ENCODE measurements at places on chromosomes 7 and 10.

- DNase-seq: no peak
Measured at GRCh38 chr7:28408105-28408959, 4.0 kb upstream of the CREB5 start.

DNA sequence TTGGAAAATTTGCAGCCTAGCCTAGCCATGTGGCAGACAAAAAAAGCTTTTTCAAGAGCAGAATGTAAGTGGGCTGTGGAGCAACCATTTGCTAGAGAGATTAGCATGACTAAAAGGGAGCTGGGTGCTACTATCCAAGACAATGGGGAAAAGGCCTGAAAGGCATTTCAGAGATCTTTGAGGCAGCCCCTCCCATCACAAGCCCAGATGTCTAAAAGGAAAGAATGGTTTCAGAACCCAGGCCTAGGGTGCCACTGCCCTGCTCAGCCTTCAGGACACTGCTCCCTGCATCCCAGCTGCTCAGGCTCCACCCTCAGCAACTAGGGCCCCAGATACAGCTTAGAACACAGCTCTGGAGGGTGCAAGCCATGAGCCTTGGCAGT lies 24.7 kb downstream of the PNLIPRP3 start:
- DNase-seq: no peak

DNA sequence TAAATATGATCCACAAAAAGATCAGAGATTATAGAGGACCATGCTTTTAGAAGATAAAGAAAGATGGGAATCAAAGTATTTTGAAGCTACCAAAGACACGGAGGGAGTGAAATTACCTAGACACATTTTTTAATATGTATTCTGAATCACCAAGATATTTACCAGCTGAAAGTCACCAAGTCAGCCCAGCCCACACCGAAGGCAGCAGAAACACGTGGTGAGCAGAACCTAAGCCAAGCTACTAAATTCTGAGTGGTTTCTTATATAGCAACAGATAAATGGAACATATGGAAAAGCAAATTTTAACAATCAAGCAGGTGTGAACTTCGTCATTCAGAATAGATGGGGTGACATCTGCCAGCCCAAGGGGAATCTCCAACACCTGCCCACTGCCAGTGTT lies 134.7 kb upstream of the AKR1E2 start:
- no peak for DNase-seq

DNA sequence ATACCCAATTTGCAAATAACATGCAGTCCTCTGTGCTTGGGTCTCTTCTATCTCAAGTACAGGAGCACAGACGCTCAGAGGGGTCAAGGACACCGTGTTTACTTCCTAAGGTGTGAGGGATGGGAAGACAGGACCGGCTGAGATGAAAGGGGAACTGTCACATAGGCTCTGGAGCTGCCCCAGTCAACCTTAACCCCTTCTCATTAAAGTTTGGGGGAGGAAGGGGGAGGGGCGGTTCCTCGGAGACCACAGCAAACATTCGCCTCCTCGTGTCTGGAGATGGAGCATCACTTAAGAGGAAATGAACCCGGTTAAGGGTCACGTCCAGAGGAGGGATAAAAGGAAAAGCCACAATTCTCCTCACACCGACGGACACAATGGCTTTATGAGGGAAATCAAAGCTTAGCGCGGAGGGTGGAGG lies 1.1 kb downstream of the SH3PXD2A start:
- no peak for DNase-seq

DNA sequence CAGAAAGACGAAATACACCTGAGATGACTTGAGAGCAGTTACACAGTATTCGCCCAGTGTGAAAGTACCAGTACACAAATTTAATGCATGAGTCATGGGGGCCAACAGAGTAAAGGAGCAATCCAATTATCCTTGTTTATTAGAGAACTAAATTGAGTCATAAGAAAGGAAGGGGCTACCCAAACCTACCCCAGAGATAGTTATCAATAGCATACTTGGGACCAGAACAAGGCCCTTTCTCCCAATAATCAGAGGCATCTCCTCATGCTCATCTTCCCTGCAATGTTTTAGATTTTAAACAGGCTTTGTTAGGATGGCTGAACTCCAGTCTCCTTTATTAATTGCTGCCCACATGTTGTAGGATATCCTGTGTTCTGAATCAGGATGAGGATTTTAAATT lies 239.7 kb upstream of the LRGUK start:
- DNase-seq: no peak

DNA sequence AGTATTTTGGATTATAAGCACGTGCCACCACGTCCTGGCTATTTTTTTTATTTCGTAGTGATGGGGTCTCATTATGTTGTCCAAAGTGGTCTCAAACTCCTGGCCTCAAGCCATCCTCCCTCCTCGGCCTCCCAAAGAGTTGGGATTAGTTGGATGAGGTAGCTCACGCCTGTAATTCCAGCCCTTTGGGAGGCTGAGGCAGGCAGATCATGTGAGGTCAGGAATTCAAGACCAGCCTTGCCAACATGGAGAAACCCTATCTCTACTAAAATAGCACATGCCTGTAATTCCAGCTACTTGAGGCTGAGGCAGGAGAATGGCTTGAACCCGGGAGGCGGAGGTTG lies 21.8 kb upstream of the YWHAG start:
- no peak for DNase-seq

- DNase-seq: no peak
Measured at GRCh38 chr7:92783260-92784201, 52.8 kb downstream of the CDK6 start.

DNA sequence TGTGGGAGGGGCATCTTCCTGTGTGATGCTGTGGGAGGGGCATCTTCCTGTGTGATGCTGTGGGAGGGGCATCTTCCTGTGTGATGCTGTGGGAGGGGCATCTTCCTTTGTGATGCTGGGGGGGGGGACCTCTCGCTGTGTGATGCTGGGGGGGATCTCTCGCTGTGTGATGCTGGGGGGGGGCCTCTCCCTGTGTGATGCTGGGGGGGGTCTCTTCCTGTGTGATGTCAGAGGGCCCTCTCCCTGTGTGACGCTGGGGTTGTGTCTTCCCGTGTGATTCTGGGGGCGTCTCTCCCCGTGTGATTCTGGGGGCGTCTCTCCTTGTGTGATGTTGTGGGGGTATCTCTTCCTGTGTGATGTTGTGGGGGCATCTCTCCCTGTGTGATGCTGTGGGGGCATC lies 27.9 kb upstream of the DPYSL4 start:
- DNase-seq: peak; percentile 82

DNA sequence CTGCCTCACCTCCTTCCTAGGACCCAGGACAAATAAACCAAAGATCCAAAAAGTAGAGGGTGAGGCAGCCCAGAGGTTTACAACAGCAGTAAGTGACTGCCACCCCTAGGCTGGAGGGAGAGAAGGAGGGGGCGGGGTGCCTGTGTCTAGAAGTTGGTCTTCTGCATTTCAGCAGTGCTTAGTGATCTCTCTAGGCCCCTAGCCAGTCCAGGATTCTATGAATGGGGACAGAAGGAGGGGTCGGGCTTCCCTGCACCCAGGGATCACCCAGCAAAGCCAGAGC lies 62.8 kb upstream of the KDM7A start:
- no peak for DNase-seq

- no peak for DNase-seq
Measured at GRCh38 chr7:29270594-29271318, 76.2 kb downstream of the CHN2 start.

- no peak for DNase-seq
Measured at GRCh38 chr7:12269100-12269895, 58.2 kb downstream of the TMEM106B start.

GRCh38 chr10:51001587-51001986 lies 72.7 kb upstream of the PRKG1 start:
- DNase-seq: no peak

GRCh38 chr7:50629238-50629901 lies 64.2 kb upstream of the DDC start:
- no peak for DNase-seq

- no peak for DNase-seq
Measured at GRCh38 chr7:121286742-121287734, 41.8 kb upstream of the WNT16 start.

- DNase-seq: peak; percentile 69
Measured at GRCh38 chr10:3554121-3554522, 230.9 kb downstream of the KLF6 start.

GRCh38 chr10:3477683-3478082 lies 305.1 kb upstream of the PITRM1 start:
- no peak for DNase-seq

DNA sequence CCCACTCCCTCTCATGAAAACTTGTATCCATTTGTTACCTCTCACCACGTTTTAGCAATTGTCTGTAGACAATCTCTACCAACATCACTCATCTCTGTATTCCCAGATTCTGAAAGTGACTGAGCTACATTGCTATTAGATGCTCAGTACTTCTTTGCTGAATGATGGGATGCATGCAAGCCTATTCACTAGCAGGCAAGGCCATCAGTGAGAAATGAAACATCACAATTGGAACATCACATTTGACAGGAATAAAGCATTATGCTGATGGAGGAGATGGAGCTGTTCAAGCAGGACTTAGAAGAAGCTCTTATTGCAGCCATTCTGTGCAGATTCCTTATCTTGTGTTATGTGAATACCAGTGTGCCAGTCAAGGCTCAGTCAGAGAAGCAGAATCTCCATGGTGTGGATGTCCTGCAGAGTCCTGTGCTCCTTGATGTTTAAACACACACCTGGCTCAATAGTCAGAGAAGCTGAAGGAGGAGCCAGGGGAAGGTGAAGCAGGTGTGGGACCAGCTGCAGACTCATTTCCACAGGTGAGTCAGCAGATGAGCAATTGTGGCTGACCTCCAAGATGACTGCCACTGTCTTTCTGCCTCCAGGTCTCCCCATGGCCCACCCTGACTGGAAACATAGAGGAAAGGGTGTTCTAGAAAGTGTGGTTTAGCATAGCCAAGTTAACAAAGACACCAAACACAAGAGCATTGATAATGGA lies 965.5 kb downstream of the GRID1 start:
- no peak for DNase-seq

DNA sequence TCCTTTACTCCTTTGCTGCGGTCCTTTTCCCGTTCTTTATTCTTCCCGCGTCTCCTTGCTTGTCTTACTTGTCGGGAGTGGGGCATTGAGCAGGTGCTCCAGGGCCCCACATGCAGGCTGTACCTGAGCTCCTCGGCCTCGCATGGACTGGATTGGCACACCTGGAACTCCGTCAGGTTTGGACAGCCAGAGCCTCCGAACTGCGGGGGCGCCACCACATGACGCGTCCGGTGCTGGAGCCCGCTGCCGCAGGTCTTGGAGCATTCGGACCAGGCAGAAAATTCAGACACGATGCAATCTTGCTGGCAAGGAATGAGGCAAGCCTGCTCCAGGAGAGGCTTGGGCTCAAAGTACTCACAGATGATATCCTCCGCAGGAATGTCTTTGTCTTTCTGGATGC lies 195.7 kb downstream of the THSD7A start:
- no peak for DNase-seq

DNA sequence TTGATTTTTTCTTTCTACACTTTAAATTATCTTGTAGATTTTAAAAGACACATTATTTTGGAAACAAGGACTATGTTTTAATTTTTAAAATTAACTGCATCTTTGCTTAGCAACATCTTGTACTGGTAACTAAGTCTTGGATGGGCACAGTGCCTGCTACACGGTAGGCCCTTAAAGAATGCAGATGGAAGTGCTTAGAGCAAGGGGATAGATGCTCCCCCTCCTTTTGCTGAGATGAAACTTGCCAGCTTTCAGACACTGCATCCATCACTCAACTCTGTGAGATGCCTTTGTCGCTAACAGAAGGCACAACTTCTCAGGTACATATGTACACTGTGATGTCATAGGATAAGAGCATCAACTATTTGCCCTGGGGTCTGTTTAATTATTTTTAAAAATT lies 103.9 kb downstream of the LRRC18 start:
- DNase-seq: no peak

DNA sequence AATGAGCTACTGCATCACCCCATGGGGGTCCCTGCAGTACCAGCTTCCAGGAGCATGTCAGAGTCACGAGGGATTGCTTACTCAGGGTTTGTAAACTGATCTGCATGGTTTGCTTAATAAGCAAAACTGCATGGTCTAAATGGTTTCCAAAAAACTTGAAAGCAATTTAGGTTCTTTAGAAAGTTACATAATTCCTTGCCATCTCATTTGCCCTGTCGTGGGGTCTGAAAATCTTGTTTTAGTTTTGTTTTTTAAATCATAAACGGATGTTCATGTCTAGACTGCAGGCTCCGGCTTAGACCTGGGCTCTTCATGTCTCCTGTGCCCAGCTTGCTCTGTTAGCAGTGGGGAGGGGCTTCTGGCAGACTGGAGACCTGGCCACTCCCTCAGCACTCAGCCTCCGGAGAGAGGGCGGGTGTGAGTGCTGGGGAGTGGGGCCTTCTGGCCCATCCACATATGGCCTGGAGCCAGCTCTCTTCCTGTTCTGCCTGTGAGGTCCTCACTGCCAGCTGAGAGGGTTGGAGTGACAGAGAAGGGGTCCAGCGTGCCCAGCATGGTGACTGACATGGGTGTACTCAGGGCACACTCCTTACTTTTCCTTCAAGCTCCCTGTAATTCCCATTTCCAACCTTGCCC lies 17.5 kb downstream of the PRF1 start:
- no peak for DNase-seq

DNA sequence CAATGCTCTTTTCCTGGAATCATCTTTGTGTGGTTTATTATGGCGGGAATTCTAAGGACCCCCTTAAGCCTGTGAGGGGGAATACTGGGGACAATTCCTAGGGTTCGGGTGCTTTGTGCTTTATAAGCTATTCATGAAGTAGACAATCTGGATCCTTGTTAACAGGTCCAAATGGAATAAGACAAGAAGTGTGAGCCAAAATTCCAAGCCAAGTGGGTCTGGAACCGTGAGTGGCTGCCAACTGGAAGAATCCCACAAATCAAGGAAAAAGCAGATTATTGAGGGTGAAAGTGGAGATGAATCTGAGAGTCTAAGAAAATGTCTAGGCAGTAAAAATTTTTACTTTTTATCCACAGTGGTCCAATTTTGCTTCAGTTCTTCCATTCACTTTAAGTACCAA lies 136.8 kb downstream of the MDFIC start:
- no peak for DNase-seq

DNA sequence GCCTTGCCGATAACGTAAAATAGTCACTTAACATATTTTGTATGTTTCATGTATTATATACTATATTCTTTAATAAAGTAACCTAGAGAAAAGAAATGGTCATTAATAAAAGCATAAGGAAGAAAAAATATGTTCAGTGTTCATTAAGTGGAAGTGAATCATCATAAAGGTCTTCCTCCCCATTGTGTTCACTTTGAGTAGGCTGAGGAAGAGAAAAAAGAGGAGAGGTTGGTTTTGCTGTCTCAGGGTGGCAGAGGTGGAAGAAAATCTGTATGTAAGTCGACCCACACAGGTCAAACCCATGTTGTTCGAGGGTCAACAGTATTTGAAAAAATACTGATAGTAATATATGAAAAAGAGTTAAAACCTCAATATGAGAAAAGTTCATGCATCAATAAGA lies 90.3 kb downstream of the GLCCI1 start:
- DNase-seq: no peak

All from Jurkat, Clone E6-1 (cell line).